ENCODE measurements at places on chromosomes 4 and X.

DNA sequence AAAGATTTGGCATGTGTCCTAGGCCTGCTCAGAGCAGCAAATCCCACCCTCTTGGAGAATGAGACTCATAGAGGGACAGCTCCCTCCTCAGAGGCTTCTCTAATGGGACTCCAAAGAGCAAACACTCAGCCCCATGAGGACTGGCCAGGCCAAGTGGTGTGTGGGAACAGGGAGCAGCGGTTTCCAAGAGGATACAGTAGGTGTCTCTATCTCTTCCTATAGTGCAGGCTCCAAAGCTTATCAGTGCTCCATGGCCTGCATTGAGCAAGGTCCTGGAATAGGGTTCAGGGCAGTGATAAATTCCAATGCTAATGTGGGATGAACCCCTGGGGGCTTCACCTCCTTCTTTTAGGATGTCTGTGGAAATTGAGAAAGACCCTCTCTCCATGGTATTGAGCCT is 15.7 kb upstream of the MAGEA10 start:
- no peak for DNase-seq

GRCh38 chr4:137283737-137284136 is 248.6 kb downstream of the PCDH18 start:
- no peak for DNase-seq

- no peak for DNase-seq
These were observed 504 bp downstream of the PRRG3 start for GRCh38 chrX:151695583-151696340.

- no peak for DNase-seq
These were observed 36.3 kb downstream of the IL21 start for GRCh38 chr4:122584519-122584918.

DNA sequence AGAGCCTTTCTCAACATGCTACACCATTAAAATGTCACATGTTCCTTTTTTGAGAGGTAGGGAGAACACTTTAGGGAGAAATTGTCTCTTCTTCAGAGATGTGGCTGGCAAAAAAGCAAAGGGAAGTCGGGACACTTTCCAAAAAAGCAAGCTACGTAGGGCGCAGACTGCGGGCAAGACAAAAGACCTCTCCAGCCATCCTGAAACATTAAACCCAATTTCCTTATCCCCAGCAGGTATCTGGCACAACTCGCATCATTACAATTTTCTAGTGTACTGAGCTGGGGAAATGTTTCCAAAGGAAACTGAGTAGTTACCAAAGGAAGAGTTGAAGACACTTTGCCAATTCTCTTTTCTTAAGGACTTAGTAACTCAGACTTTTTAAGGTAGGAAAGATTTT is 116.0 kb downstream of the PACRGL start:
- no peak for DNase-seq

Measured in stimulated activated CD8-positive, alpha-beta memory T cell treated with anti-CD3 and anti-CD28 coated beads, Interleukin-2, amount 100 ng/mL, for 1 hour (primary cell).